ENCODE measurements at places on chromosomes 7 and 10.

DNA sequence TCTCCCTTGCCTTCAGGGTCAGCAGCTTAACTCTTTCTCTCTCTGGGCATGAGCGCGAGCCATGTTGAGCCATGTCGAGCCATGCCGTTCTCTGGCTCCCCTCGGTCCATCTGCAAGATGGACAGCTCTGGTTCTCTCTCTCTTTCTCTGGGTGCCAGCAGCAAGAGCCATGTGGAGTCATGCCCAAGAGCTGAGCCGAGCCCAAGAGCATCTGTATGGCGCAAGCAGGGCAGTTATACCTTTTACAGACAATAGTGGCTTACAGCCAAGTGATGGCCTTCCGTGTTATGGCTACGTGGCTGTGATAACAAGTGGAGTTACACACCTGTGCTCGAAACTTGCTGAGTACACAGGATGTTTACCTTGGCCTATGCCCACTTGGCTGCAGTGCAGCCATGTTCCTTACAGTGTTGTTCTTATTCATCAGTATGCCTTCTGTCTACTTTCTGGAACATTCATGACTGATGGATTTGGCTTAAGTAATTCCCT lies 327.7 kb downstream of the GLRX3 start:
- no peak for DNase-seq

DNA sequence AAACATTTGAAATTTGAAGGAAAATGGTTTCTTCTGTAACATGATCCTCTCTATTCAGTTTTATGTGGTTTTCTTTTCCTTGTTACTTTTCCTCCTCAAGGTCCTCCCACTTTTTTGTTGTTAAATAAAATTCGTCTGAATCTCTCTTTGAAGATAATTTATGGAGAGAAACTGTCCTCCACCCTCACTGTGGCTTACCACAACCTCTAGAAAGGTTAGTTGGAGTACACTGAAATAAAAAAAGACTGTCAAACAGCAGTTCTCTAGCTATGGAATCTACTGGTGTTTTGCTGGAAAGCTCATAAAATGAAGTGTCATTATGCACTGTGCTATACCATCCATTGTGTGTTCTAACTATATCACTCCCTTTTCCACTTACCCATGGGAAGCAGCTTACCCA lies 189.4 kb downstream of the HDAC9 start:
- no peak for DNase-seq

DNA sequence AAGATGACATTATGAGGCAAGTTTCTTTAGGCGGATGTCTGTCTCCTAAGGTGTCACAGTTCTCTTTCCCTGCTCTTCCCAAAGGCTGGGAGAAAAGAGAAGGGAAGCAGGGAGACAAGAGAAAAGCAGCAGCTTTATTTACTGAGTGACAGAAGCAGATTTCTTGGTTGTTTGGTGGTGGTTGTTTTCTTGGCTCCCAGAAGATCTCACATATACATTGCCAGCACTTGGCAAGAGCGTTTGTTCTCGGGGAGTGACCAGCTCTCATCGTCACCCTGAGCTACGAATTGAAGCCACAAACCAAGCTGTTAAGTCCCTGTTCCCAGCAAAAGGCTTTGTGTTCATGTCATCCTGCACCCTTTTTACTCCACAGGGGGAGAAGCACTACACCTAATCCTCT lies 11.4 kb downstream of the CDHR3 start:
- DNase-seq, result no peak

- no peak for DNase-seq
These were observed 16.2 kb downstream of the SVIL start for GRCh38 chr10:29618341-29619171.

GRCh38 chr7:42915356-42915755 lies 3.5 kb upstream of the C7orf25 start:
- peak; percentile 19 for DNase-seq

DNA sequence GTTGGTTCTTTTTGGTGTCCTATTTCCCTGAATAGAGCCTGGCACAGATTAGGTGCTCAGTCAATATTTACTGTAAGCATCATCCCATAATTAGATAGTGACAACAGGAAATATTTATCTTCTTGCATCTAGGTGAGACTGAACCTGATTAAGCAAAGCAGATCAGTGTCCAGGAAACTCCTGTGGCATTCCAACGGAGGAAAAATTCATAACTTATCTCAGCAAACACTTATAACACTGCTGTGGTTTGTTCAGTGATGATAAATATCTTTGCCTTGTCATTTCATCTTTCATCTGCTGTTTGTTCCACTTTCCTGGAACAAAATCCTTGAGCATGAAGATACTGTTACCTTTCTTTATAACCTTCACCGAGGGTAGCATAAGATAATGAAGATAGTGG lies 1160.3 kb upstream of the AUTS2 start:
- no peak for DNase-seq

DNA sequence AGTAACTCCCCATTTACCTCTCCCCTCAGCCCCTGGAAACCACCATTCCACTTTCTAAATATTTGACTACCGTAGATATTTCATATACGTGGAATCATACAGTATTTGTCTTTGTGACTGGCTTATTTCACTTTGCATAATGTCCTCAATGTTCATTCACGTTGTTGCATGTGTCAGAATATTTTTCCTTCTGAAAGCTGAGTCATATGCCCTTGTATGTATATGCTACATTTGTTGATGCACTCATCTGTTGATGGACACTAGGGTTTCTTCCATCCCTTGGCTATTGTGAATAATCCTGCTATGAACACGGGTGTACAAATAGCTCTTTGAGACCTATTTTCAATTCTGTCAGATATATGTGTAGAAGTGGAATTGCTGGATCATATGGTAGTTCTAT lies 25.8 kb upstream of the TSPAN13 start:
- DNase-seq, result no peak

- no peak for DNase-seq
These were observed 47.2 kb downstream of the MALSU1 start for GRCh38 chr7:23346316-23346715.

DNA sequence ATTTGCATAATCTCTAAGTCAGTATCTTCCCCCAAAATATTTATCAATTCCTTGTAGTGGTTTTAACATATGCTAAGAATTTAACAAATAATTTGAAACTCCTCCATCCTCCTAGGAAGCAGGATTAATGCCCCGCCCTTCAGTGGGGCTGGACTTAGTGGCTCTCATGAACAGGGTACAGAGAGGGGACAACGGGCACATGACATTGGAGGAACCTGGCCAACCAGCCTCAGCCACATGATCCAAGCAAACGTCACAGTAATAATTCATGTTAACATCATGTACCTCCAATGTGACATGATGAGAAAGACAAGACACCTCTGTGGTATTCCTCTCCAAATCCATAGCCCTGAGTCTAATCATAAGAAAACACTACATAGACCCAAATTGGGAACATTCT lies 50.5 kb downstream of the NUDCD3 start:
- no peak for DNase-seq

GRCh38 chr7:83415840-83416239 lies 233.1 kb downstream of the SEMA3E start:
- DNase-seq, result no peak

GRCh38 chr7:134813663-134814396 lies 34.4 kb downstream of the CALD1 start:
- DNase-seq, result peak; percentile 25

DNA sequence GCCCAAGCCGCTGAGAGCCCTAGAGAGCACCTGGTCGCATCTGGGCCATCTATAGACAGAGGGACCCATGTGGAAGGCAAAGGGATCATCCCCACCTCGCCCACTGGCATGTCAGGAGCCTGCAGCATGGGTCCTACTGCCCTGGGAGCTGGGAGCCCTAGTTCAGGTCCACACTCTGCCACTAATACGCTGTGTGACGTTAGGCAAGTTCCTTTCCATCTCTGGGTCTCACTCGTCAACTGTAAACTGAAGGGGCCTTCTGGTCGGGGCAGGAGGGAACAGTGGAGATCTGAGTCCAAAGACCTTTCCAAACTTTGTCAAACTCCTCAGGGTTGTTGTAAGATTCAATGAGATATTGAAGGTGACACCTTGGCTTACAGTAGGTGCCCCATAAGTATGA lies 23.4 kb downstream of the UNC5B start:
- no peak for DNase-seq

DNA sequence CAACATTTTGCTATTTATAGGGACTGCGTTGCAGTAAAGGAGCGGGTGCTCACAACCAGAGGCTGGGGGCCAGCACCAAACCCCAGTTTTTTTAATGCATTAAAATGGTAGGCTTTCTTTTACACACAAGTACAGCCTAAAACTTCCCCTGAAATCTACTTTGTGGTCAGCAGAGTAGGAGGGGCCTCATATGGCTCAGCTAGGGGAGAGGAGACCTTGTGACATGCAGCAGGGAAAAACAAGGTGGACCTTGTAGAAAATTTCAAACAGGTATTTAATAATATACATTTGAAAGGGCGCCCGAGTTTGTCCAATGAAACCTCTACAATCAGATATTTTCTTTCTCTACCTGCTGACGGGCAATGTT lies 1.4 kb downstream of the CCDC136 start:
- DNase-seq, result no peak

- no peak for DNase-seq
These were observed 194.8 kb upstream of the NRP1 start for GRCh38 chr10:33529234-33529633.
